ENCODE measurements at places on chromosomes 11 and 22. TPM values are rescaled to one million over a fixed set of nuclear protein-coding genes. Genes with fewer than 3 reads are reported as not detected.

GRCh38 chr22:49289822-49290679 lies 537.6 kb downstream of the BRD1 start:
- no peak overlapping the region for H3K4me3 ChIP-seq
- H3K4me1 ChIP-seq: no peaks in the 10 kb centered on the region
- no peaks in the 10 kb centered on the region for H3K27me3 ChIP-seq
- H3K27ac ChIP-seq: no peak overlapping the region

- H3K27ac ChIP-seq: peak overlapping the region; percentile 69
- no peak overlapping the region for H3K4me3 ChIP-seq
- H3K4me1 ChIP-seq: peaks cover 23% of the 10 kb centered on the region
- H3K36me3 ChIP-seq: no peaks in the 10 kb centered on the region
- H3K27me3 ChIP-seq: no peaks in the 10 kb centered on the region
- peak; percentile 22 for DNase-seq
Measured at GRCh38 chr11:12137938-12138731, 27.7 kb downstream of the MICAL2 start.

DNA sequence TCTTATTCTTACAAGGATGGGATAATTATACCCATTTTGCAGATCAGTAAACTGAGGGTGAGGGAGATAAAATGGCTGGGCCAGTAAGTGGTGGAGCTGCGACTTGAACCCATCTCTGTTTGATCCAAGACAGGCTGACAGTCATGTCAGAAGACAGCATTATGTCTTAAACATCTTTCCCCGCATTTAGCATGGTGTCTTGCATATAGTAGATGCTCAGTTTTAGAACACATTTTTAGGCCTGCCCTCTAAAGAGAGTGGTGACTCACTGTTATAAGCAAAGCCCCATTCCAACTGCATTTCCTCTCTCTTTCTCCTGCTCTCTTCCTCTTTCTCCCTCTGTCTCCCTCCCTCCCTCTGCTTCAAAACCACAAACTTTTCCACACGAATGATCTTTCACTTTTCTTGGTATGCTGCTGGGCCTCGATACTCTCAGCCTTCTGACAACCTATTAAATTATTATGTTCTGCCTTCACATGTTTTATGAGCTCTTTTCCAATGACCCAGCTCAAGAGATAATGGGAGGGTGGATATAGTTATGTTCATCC lies 25.2 kb downstream of the CWC15 start:
- H3K27me3 ChIP-seq: no peaks in the 10 kb centered on the region
- H3K27ac ChIP-seq: no peak overlapping the region
- H3K36me3 ChIP-seq: no peaks in the 10 kb centered on the region
- no peaks in the 10 kb centered on the region for H3K4me1 ChIP-seq

- no peaks in the 10 kb centered on the region for H3K36me3 ChIP-seq
- DNase-seq: no peak
- H3K4me1 ChIP-seq: peaks cover under 1% of the 10 kb centered on the region
- H3K4me3 ChIP-seq: no peak overlapping the region
- no peak overlapping the region for H3K27ac ChIP-seq
- H3K27me3 ChIP-seq: no peaks in the 10 kb centered on the region
Measured at GRCh38 chr22:29065468-29066190, 4.0 kb upstream of the C22orf31 start.

Gene TAF10
- total RNA-seq: 73.3 TPM

DNA sequence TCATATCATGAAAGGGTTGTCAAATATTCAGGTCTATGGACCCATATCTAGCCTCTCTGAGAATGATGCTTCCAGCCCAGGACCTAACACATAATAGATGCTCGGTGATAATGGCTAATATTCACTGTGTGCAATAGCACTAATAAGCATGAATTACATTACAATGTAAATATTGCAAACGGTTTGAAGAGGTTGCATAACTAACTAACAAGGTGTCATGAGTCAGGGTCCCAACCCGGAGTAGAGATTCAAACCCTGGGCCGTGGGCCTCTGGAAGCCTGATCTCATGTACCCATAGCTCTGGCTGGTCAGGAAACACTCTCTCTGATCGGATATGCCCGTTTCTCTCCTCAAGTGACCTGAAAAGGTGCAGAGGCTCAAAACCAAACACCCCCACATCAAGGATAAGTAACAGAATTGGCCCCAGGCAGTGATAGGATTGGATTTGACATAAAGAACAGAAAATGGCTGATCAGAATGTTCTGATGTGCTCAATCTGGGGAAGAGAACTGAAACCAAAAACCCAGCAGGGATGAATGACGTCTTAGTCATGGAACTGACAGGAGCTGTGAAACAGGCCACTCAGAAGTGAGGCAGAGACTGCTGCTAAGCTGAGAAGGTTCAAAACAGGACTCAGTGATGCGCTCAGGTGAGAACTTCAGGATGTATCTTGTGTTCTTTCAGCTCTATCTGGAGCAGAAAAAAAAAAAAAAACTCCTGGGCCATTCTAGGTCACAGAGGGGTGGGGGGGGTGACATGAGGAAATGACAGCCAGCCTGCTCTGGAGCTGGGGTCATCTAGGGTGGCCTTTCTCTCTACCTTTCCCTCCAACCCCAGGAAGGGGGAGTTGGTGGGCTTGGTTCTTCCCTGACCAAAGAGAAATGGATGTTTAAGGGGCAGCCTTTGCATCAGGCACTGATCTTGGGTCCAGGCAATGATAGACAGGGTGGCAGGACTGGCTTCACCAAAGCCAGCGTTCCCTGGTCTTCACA lies 6.6 kb upstream of the KCTD17 start:
- no peak for DNase-seq
- no peak overlapping the region for H3K4me3 ChIP-seq
- H3K4me1 ChIP-seq: peaks cover 8% of the 10 kb centered on the region
- H3K27me3 ChIP-seq: no peaks in the 10 kb centered on the region
- H3K36me3 ChIP-seq: no peaks in the 10 kb centered on the region
- H3K27ac ChIP-seq: no peak overlapping the region
